ENCODE measurements at places on chromosomes 5 and 9.

GRCh38 chr5:96037128-96037527 lies 75.5 kb upstream of the ELL2 start:
- DNase-seq: peak; percentile 66

- DNase-seq: no peak
These were observed 490.4 kb downstream of the DNAH5 start for GRCh38 chr5:13454050-13454449.

- no peak for DNase-seq
These were observed 45.2 kb downstream of the DIAPH1 start for GRCh38 chr5:141573489-141574121.

DNA sequence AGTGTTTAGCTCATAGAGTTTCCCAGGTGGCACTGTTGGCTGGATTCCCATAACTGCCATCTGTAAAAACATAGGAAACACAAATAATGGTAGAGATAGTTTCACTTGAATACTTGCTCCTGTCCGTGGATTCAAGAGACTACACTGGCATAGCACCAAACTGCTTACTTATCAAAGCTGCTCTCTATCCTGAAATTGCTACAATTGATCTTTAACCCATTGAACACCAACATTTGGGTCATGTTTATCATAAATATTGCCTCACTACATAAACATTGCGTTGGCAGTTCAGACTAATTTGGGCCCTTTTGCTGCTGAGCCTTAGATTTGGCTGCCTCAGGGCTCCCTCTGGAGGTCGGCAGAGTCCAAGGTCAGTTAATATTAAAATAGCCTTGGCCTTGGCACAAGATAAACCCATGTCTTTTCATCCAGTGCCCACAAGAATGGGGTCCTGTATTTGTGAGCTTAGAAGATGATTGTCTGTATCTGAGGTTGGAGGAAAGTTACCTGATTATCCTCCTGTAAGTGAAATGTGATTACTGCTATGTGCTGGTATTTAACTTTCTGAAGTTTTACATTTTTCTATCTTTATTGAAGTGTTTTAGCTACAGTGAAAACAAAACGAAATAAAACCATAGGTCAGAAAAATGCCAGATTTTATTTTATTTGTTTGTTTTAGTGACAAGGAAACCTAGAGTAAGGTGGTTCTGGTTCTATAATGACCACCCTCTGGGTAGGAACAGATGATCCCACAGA lies 4.0 kb upstream of the RANBP3L start:
- peak; percentile 68 for DNase-seq

DNA sequence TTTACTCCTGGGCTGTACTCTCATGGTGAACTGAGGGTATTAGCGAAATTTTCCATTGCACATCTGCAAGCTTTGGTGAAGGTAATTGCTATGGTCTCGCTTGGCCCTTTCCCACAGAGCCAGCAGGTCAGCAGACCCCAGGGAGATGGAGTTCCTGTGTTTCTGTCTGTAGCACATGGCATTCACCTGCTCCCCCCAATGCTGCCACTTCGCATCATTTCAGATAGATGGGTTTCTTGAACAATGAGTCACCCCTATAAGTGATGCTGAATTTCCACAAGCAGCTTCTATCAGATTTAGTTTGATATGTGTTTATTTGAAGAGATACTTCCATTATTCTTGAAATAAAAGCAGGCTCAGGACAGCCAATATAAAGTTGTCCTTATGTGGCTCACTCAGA lies 117.8 kb downstream of the ERCC6L2 start:
- no peak for DNase-seq

Measured in fibroblast of pulmonary artery (primary cell).